ENCODE measurements at places on chromosomes 2 and 18.
A peak's percentile ranks its signal among the peaks of the same experiment; 100 is the strongest.

- DNase-seq, result no peak
These were observed 138.3 kb downstream of the FMNL2 start for GRCh38 chr2:152473151-152473857.

GRCh38 chr18:47930931-47931717 lies 665 bp upstream of the SMAD2 start:
- DNase-seq, result peak; percentile 97

DNA sequence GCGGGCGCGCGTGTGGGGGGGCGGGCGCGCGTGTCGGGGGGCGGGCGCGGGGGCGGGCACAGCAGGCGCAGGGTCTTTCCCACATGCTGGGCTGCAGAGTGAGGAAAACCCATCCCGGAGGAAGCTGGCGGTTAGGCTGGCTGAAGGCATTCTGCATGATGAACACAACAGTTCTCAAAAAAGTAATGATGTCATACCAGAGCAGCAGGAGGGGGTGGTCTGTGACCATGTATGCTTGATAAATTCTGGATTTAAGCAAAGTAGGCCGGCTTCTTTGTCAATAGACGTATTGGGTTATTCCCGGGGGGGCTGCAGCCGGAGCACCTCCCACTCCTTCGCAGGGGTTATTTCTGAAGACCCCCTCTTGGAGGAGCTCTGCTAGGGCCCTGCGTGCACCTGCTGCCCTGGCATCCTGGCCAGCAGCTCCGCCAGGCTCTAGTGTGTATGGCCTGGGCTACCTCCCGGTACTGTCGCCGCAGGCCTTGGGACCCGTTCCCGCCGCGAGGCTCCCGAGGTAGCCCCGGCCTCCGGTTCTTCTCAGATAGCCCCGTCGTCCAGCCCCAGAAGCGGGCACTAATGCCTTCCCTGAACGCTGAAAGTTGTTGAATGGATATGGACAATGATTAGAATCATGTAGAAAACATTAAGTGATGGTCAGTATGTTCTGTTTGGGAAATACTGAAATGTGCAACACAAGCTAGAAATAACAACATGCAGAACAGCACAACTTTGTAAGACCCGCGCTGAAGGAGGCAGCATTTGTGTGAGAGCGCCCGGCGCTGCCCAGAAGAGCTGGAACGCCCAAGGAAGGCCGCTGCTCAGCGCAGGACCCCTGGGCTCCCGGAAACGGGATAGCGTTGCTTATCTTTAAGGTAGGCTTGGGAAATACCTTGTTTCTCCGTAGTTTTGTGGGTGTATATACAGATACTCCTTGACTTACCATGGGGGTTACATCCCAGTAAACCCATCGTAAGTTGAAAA lies 101.4 kb upstream of the RAB6C start:
- no peak for DNase-seq

DNA sequence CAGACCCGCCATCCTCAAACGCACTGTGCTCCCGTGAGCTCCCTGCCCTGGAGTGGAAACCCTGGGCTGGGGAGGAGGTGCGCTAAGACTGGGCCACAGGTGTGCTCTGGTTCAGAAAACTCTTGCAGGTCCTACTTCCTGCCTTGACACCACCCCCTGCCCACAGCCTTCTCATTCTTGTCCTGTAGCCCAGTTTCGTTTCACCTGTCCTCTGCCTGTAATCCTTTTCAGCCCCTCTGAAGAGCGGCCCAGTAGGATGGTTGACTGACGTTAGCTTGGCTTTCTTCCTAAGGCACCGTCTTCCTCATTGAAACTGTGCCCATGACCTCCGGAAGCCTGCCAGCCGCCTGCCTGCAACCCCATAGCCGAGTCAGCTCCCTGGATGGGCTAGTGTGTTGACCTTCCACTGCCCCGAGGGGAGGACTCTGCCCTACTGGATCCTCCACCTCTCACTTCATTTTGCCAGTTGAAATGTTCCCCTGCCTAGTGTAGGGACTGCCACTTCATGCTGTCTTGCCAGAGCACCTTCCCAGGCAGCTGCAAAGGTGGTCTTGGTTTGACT lies 116.9 kb downstream of the AGAP1 start:
- no peak for DNase-seq

DNA sequence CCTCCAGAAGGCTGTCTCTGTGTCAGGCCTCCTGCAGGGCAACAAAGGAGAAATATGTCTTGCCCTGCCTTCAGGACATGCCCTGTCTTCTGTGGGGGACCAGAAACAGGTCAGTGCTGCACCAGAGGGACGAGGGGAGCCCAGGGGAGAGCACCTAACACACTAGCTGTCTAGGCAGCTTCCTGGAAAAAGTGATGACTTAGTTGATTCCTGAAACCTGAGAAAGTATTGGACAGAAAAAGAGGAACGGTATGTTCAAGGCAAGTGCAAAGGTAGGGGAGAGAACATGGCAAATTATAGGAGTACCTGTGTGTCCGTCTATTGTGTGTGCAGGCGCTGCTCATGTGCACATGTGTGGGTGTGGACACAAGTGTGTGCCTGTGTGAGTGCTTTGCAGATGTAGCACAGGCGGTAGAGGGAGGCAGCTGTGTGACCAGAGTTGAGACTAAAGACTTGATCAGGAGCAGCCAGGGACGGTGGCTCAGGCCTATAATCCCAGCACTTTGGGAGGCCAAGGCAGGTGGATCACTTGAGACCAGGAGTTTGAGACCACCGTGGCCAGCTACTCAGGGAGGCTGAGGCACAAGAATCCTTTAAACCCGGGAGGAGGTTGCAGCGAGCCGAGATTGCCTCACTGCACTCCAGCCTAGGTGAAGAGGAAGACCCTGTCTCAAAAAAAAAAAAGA lies 119.5 kb downstream of the GYPC start:
- DNase-seq, result no peak

GRCh38 chr2:75194184-75194868 lies 5.0 kb downstream of the TACR1 start:
- no peak for DNase-seq

- no peak for DNase-seq
These were observed 81.9 kb upstream of the MBOAT2 start for GRCh38 chr2:9085353-9085752.

DNA sequence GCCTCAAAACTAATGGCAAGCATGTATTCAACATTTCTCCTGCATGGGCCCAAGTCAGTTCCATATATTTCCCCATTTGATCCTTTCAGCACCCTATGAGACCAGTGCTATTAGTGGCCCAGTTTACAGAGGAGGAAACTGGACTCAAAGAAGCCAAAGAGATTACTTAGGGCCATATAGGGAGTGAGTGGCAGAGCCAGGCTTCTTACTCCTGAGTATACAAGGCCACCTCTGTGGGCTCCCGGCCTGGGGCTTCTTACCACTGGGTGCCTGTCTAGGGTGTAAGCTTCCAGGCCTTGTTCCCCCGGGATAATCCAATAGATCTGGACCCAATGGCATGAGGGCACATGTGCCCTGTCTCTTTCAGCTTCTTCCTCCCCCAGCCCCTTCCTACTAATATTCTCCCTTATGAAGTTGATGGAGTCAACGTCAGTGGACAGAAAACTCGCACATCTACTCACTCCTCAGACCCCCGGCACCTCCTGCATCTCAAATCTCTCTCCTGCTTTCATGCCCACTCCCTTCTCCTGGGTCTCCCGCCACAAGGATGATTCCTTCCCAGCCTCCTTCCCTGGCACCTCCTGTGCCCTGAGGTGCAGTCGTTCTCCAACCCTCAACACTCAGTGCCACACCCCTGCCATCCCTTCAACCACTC lies 222.6 kb downstream of the ANAPC1 start:
- DNase-seq, result no peak

DNA sequence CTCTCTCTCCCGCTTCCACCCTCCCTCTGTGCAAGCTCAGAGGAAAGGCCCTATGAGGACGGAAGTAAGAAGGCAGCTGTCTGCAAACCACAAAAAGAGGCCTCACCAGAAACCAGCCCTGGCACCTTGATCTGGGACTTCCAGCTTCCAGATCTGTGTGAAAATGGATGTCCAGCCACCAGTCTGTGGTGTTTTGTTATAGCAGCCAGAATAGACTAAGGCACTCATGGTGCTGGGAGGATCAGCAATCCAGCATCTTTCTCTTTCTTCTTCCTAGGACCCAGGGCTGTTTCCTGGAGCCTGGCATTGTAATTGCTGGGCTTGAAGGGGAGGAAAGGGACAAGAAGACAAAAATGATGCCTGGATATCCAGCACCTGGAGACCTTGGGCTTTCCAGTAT lies 122.5 kb downstream of the SOCS6 start:
- DNase-seq, result no peak

DNA sequence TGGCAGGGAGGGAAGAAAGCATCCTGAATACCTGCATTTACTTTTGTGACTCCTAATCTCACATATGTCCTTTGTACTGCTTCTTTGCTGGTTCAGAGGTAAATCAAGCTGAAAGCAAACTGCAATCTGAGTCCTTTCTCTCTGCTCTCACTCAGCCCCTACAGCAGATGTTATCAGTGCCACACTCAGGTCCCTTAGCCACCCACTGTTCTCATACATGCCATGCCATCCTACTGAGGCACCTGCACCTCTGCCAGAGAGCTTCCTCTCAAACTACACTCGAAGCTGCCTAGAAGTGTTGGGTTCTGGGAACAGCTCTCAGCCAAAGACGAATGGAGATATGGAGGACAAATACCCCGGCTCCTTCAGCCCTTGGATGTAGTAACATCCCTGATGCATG lies 244.5 kb downstream of the TXNL1 start:
- no peak for DNase-seq

DNA sequence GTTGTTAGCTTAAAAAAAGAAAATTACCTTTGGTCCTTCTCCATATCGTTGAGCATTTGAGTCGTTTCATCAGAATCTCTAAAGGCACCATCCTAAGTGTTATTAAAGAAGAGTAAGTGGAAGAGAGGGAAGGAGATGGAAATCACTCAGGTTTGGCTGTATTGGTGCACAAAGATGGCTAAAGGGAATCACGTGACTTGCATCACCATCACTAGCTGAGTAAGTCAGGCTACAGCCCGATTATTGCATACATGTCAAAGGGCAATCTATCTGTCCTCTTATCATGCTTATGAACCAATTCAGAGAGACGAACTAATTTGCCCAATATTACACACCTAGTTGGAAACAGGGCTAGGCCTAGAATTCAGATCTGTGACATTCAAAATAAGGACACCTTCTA lies 137.6 kb downstream of the CMPK2 start:
- DNase-seq, result no peak

GRCh38 chr2:240990726-240991377 lies 7.6 kb upstream of the SNED1 start:
- DNase-seq, result no peak

DNA sequence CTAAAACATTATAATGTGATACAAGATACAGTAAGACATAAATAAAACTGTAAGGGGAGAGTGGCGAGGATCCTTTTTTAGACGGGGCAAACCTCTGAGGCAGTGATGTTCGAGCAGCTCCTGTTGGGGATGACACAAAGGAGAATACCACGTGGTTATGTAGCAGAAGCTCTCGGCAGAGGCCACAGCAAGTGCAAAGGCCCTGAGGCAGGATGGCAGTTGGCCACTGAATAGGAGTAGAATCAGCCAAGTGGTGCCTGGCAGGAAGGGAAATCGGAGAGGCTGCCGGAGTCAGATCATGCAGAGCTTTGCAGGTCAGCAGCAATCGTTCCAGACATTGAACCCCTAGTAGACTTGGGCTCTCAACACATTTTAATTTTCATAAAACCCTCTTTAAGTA lies 19.1 kb downstream of the NOSTRIN start:
- DNase-seq, result no peak

- no peak for DNase-seq
These were observed 153.7 kb upstream of the VRK2 start for GRCh38 chr2:57892920-57893319.

- DNase-seq, result no peak
These were observed 10.9 kb downstream of the INO80D start for GRCh38 chr2:206075113-206075512.

- DNase-seq, result no peak
These were observed 153.1 kb upstream of the LMAN1 start for GRCh38 chr18:59512025-59512755.

DNA sequence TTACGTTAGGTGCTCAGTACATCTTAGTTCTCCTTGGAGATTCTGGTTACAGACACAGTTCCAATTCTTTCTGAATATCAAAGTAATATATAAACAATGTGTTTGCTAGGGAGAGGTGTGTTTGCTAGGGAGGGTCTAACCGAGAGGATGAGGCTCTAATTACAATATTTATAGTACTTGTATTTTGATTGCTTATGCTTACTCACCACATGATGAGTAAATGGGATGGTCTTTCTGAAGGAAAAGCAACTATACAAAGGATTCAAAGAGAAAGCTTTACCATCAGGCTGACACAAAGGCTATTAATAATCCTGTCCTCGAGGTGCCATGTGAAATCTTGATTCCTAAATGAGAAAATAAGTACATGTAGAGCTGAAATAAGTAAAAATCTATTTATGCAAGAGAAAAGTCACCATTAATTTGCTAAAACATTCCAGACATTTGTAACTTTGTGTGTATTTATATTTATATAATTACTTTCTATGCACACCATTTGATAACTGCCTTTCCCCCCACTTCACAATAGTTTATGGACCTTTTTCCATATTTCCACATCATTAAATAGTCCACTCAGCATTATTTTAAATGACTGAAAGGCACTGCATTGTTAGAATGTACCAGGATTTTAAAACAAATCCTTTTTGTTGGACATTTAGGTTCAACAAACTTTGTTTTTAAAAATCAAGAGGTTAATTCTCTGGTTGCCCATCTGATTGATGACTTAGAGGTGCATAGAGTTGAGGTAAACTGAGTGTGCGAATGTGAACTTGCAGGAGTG lies 94.5 kb upstream of the FN1 start:
- no peak for DNase-seq

GRCh38 chr18:5973099-5973498 lies 77.8 kb upstream of the TMEM200C start:
- no peak for DNase-seq

Data from NCI-H1092 (cell line).